ENCODE measurements at places on chromosomes 12 and 14. TPM values are rescaled to one million over a fixed set of nuclear protein-coding genes. Genes with fewer than 3 reads are reported as not detected.

The SLC4A8 gene
- total RNA-seq, result 1.1 TPM

The MYF5 gene
- total RNA-seq, result not detected

The AMN1 gene
- 10.2 TPM for total RNA-seq

The LRP1-AS gene
- not detected for total RNA-seq

The RERGL gene
- total RNA-seq, result 9.2 TPM

The FOXM1 gene
- total RNA-seq, result 103 TPM

The KLRK1 gene
- total RNA-seq, result not detected

The NOXRED1 gene
- total RNA-seq, result 1.6 TPM

Data from Calu3 (cell line).